ENCODE measurements at places on chromosomes 16 and 17.

DNA sequence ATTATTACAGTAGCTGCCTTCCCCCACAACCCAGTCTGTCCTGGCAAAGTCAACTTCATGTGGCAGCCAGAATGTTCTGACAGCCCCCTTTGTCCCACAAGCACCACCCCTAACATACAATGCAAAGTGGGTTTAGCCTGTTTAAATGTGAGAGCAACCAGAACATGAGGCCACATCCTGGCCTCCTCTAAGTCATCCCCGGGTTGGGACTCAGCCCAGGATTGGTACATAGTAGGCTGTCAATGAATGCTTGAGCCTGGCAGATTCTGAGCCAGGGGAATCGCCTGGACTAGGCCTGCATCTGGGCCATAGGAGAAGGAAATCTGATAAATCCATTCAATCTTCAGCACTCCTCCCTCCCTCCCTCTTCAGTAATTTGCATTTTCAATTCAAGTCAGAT is 4.3 kb upstream of the ITGA3 start:
- no peak for DNase-seq

DNA sequence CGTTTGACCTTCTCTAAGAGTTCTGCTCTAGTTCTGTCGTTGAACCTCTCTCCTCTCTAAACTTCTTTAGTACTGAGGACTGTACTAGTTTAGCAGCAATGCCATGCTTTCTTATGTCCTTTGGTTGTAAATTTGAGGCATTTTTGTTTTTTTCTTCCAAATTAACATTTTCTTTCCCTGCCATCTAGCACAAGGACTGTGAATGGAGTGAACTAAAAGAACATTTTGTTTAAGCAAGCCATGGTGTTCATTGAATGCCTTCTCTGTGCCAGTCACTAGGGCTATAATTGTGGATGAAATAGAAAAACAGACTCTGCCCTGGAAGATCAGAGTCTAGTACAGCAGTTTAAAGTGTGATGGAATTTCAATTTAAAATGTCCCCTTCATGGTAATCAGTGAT is 137.9 kb downstream of the FTO start:
- DNase-seq, result no peak

DNA sequence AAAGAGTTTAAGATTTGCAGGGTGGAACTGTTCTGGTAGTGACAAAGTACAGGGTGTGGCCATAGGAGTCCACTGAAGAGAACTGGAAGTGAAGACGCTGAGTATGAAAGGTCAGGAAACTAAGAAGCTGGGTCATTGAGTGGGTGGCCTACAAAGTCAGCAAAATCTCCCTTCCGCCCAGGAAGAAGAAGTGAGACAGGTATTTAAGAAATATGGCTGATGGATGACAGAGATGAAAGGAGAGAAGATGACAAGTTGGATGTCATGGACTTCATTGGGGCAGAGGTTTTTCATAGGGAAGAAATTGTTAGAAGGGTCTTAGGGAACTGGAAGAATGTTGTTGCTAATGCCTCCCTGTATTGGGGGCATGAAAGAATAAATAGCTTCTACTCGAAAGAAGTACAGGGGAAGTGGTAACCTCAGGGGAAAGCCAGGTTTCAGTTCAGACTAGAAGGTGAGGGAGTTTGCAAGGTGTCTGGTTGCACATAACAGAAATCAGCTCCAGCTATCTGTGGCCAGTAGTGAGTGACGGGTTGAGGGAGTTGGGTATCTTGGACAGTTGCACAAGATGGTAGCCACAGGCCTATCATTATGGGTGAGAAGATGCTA is 33.6 kb upstream of the MED13 start:
- DNase-seq, result no peak

- DNase-seq, result no peak
Measured at GRCh38 chr17:82542439-82542838, 22.9 kb downstream of the FOXK2 start.

GRCh38 chr16:85600078-85600477 is 13.0 kb upstream of the GSE1 start:
- no peak for DNase-seq

GRCh38 chr16:67537270-67537635 is 8.6 kb downstream of the RIPOR1 start:
- no peak for DNase-seq

DNA sequence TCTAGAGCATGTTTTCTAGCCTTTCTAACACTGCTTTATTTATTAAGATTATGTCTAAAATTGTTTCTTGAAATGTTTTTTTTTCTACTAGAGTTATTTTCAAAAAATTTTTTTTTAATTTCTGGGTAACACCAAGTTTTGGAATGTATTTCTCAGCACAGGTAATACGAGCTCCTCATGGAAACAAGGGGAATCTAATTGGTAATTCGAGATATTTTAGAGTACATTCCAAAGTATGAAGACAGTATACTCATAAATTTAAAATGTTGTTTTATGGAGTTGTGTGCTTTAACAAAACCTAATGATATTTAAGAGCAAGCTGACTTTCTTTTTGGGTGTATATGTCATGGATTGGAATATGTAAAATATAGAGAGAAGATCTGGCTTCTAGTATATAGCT is 42.4 kb downstream of the OMG start:
- no peak for DNase-seq

DNA sequence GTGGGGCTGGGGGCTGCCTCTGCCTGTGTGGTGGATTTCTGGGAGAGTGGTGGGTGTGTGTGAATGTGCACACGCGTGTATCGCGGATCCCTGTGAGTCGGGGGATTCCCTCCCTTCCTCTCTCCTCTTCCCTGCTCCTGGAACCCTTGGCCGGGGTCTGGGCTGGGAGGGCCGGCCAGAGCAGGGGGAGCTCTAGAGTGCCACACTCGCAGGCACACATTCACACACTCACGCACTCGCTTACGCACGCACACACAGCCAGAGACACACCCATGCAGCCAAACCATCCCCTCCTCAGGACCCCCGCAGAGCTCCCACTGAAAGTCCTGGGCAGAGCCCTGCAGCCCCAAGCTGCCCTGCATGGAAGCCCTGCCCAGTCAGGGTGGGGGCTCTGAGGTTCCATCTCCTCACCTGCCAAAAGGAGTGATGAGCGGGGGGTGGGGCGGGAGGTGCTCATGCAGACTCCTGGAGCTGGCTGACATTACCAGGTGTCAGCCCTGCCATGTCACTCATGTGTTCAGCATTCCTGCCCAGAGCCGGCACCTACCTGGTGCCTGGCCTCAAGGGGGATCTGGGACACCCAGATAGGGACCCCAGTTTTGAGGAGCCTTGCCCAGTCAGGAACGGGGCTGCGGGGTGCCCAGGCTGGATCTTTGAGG is 1.9 kb downstream of the NECAB2 start:
- no peak for DNase-seq

DNA sequence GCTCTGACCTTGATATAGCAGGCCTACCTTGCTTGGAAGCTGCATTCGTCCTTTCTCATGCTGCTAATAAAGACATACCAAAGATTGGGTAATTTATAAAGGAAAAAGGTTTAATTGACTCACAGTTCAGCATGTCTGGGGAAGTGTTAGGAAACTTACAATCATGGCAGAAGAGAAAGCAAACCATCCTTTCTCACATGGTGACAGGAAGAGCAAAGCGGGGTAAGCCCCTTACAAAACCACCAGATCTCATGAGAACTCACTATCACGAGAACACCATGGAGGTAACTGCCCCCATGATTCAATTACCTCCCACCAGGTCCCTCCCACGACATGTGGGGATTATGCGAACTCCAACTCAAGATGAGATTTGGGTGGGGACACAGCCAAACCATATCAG is 6.0 kb upstream of the MAPT start:
- no peak for DNase-seq

GRCh38 chr16:68242926-68243858 is 2.0 kb upstream of the PLA2G15 start:
- no peak for DNase-seq

DNA sequence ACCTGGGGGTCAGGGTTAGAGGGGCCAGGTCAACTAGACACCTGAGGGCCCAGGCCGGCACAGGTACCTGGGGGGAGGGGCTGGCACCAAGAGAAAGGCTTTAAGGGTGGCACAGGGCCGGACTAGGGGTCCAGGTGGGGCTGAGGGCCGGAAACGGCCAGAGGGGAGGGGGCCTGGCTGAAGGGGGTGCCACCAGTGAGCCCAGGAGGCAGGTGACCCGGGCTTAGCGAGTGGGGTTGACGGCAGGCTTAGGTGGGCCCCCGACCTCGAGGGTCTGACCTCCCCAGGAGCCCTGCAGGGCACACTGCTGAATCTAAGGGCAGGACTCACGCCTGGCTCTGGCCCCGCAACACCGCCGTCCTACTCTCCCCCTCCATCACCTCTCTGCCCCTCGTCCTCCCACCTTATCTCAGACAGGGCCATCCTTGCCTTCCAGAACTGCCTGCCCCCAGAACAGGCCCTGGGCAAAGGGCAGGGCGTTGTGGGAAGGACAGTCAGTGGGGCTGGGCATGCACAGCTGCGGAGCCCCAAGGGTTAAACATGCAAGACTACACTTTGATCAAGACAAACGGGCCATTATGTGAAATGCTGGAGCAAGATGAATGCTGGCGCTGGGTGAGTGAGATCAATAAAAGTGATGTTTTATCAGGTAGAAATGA is 44.4 kb downstream of the ACTG1 start:
- no peak for DNase-seq

GRCh38 chr17:15274017-15274416 is 8.9 kb upstream of the PMP22 start:
- no peak for DNase-seq

DNA sequence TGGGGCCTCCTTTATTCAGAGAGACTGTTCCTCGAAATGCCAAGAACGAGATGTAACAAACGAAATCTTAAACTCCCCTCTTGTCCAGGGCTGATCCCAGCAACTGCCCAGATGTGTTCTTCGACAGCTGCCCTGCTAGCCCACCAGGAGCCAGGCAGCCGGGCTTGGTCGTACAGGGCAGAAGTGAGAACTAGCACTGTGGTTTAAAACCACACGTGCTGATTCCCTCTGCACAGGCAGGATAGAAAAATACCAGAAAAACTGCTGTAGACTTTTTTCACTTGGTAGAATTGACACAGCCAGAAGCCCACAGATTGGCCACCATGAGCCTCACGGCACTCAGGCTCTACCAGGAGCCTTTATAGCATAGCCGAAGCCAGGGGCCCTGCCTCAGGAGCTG is 33.1 kb downstream of the PLD6 start:
- no peak for DNase-seq

GRCh38 chr17:79593205-79593604 is 17.6 kb downstream of the RBFOX3 start:
- no peak for DNase-seq

DNA sequence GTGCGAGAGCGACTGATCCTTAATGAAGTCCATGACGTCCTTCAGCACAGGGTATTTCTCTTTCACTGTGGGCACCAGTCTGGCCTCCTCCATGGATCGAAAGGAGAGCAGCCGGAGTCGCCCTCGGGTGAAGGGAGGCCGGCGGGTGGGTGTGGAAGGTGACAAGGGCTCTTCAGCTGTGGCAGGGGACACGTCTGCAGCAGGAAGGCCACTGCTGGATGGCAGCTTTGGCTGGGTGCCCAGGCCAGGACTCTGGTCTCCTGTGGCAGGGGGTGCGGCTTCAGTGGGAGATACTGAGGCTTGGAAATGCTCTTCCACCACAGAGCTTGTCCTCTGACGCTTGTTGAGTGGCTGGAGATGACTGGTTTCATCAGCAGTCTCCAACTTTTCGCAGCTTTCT is 78.5 kb downstream of the ZZEF1 start:
- DNase-seq, result no peak

Data from stimulated activated CD4-positive, alpha-beta T cell treated with anti-CD3 and anti-CD28 coated beads, Interleukin-1b, Interleukin-23, amount 100 ng/mL, for 1 hour (primary cell).